ENCODE measurements at places on chromosomes 1 and 21.
A peak's percentile ranks its signal among the peaks of the same experiment; 100 is the strongest.

GRCh38 chr1:222347627-222348026 is 200.3 kb downstream of the HHIPL2 start:
- no peak for DNase-seq

DNA sequence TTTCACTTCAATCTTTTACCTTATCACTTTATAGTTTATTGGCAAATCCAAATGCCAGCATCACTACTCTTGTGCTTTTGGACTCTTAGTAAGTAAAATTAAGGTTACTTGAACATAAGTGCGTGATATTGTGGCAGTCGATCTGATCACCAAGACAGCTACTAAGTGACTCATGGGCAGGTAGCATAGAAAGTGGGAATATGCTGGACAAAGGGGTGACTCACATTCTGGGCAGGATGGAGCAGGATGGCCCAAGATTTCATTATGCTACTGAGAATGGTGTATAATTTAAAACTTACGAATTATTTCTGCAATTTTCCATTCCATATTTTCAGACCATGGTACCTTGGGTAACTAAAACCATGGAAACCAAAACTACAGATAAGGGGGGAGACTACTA is 120.2 kb downstream of the ROR1 start:
- no peak for DNase-seq

GRCh38 chr21:33688353-33688752 is 46.1 kb downstream of the ITSN1 start:
- DNase-seq, result no peak

GRCh38 chr1:50423670-50424000 is 392 bp upstream of the DMRTA2 start:
- DNase-seq, result no peak

GRCh38 chr21:46237474-46237873 is 8.9 kb upstream of the LSS start:
- DNase-seq, result no peak

GRCh38 chr1:106224426-106224825 is 832.0 kb upstream of the PRMT6 start:
- DNase-seq, result no peak

DNA sequence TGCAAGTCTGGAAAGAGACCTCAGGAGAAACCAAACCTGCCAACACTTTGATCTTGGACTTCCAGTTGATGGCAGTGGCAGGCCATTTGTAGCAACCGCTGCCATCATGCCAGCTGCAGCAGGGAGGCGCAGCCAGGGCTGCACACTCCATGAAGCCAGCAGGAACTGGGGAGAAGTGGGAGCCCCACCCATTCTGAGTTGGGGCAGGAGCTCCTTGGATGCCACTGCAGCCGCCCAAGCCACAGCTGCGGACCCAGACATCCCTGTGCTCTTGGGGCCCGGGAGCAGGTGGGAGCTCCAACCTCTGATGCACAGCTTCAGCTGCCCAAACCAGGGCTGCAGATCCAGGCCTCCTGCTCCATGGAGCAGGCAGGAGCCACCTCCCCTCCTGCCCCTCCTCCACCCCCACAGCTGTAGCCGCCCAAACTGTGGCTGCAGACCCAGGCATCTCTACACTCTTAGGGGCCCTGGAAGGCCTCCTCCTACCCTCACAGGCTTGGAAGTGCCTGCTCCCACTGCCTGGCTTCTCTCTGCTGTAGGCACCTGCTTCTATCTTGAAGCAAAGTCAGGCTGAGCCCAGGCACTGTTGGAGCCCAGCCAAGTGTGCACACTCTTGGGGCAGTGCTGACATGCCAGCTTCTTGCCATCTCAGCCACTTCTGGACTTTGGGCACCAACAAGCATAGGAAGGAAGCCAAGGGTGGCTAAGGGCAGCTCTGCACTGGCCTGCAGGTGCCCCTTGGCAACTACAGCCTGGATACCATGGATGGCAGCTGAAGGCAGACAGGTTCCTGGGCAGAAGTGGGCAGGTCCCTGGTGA is 20.0 kb upstream of the DISP1 start:
- no peak for DNase-seq

- no peak for DNase-seq
Measured at GRCh38 chr1:90083995-90084394, 89.1 kb downstream of the ZNF326 start.

DNA sequence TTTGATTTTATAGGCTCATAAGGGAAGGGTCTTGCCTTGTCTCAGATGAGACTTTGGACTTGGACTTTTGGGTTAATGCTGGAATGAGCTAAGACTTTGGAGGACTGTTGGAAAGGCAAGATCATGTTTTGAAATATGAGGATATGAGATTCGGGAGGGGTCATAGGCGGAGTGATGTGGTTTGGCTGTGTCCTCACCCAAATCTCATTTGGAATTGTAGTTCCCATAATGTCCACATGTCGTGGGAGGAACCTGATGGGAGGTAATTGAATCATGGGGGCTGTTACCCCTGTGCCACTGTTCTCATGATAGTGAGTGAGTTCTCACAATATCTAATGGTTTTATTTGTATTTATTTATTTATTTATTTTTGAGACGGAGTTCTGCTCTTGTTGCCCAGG is 6.9 kb upstream of the CSDE1 start:
- DNase-seq, result no peak

DNA sequence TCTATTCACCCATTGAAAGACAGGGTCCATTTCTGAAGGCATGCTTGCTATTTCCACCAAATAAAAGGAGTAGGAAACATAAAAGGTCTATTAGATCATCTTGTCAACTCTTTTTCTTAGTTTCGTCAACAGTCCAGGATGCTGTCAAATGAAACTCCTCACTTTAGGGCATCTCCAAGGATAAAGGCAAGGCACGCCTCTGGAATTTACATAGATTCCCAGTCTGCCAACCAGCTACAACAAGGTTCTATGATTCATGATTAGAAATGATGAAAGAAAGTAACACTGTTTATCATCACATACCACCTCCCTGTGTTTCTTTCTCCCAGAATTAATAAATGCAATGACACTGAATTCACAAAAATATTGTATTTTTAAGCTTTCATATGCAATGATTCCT is 636.3 kb downstream of the LTN1 start:
- no peak for DNase-seq

DNA sequence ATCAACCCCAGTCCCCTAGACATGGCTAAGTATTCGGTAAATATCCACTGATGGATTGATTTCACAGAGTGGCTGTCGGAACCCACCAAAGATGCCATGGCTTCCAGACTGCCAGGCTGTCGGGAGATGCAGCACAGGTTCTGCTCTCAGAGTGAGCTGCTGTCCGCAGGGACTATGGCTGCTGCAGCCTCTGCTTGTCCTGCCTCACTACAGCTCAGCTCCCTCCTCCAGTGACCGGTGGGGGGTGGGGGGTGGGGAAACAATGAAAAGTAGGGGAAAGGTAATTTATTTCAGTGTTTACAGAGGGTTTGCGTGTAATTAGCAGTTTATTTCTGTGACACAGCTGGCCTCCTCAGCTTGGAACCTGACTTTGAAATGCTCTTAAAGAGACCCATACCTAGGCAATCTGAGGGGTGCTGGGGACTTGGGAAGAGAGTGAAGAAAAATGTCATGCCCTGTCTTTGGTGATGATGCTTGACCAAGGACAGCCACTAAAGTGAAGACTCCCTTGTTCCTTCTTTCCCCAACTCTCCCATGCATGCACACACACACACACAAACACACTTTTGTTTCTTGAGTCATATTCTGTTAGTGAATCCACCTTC is 109.0 kb downstream of the CACNA1E start:
- DNase-seq, result no peak

DNA sequence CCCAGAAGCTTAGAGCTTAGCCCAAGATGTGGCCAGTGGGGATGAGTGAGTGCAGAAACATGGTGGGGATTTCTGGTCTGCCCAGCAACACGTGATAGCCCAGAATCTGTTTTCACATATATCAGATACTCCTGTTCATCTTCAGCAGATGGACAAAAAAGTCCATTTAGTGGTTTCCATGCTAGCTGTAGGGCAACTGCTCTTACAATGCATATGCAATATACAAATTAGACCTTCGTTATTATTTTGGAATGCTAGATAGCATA is 96.9 kb upstream of the SGIP1 start:
- no peak for DNase-seq

DNA sequence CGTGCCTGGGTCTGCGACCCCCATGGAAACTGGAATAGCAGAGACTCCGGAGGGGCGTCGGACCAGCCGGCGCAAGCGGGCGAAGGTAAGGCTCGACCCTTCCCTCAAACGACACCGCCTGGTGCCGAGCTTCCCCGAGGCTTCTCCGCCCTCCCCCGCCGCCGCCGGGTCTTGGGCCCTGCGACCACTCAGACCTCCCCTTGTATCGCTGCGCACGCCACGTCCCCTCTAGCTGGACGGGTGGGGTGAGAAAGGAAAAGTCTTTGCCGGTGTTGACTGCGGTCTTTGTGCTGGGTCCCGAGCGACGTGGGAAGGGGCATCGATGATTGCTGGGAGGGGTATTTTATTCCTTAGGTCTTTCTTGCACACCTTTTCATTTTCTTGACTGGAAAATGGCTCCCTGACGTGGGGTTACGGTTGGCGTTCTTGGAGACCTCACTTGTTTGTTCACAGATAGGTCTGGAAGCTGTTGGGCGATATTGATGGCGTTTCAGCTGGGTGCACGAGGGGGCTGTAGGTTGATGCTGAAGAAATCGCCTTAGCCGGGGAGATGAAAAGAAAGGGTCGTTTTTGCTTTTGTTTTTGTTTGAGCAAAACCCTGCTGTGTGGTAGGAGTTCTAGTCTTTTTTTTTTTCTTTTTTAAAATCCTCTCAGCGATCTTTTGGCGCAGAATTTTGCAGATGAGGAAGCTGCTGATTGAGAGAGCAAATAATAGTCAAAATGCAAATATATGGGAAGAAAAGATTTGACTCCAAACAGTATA is 776 bp downstream of the KDM1A start:
- peak; percentile 69 for DNase-seq

DNA sequence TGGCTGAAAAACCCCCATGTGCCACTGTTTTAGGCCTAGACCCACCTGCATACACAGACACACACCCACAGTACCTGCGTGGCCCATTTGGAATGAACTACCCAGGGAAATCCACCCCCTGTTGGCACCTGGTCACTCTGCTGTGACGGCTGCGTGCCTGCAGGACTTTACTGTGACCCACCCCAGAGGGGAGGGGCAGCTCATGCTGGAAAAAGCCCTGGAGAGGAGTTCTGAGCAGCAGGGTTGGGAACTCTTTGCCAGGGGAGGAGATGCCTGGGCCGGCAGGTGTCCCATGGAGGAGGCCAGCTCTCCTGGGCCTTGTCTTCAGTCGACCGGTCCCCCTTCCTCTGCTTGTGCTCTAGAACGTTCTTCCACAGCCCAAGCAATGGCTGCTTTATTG is 87.3 kb upstream of the CSF3R start:
- no peak for DNase-seq

- peak; percentile 65 for DNase-seq
Measured at GRCh38 chr1:97797403-97798183, 123.2 kb downstream of the DPYD start.
